ENCODE measurements at places on chromosomes 3 and 15.

- DNase-seq: no peak
Observed at GRCh38 chr15:84616235-84616634, 15.4 kb downstream of the ZSCAN2 start.

DNA sequence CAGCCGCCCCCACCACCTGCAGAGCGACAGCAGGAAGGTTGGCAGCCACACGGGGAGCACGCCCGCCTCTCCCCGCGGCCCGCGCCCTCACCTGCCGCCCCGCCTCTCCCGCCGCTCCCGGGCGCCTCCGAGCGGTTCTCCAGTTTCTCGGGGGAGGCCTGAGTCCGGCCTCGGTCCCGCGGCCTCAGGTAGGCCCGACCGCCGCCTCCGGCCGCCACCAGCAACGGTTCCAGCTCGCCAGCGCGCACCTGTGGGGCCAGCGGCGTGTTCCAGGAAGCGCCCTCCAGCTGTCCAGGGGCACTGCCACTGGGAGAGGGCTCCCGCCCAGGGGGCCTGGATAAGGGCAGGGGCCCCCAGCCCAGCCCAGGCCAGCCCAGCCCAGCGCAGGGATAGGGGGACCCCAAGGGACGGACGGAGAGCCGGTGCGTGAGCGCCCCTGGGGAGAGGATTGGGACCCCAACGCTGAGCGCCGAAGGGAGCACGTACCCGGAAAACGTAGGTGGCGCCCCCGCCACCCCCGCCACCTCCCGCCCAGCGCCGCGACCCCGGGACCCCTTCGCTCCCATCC is 2.2 kb downstream of the LTK start:
- DNase-seq: no peak

DNA sequence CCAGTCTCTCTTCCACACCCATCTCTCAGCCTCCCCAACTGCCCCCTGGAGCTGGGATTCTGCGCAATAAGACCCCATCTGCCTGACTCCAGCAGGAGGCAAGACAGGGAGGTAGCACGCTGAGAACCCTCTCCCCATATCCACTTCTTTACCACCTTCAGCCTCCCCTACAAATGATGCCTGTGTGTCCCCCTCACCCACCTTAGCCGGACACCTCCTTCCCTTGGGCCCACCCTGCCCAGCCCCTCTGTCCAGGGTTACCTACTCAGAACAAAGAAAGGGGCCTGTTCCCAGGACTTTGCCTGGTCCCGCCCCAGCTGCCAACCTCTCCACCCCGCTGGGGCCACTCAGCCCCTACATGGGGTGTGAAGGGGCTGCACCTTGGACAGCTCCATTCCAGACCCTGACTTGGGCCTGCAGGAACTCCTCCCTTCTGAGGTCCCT is 40.8 kb upstream of the ATP2B2 start:
- no peak for DNase-seq

- DNase-seq: no peak
Observed at GRCh38 chr3:4083225-4084015, 219.7 kb upstream of the SETMAR start.

DNA sequence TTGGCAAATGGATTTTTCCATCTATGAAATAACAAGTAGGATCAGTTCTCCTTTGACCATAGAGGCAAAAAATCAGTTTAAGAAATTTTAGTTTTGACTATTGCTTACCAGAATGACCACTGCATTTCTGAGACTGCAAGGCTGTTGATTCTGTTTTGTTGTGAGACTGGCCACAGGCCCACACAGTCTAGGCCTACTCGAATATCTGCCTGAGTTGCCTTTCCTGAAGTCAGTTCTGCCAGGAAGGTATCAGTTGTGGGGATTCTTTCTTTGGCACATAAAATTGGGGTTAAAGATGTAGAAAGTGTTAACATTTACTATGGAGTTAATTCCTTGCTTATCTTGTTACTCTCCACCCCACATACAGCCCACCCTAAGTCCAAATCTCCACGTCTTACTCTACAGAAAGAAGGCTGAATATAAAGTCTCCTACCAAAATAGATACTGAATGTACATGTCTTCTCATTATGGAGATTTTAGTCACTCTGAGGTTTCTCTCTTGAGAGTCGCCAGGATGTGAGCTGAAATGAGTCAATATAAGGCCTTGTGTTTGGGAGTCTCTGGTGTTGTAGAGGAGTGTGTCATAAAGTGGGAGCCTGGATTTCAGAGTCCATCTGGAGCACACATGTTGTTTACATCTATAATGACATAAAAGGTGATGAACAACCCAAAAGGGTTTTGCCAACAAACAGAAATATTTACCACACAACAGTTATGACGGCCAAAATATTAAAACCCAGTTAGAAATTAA is 45.0 kb upstream of the WWTR1 start:
- DNase-seq: no peak

- no peak for DNase-seq
Observed at GRCh38 chr15:88704791-88705768, 66.3 kb downstream of the ISG20 start.

GRCh38 chr15:95563634-95564033 is 766.9 kb upstream of the NR2F2 start:
- no peak for DNase-seq

GRCh38 chr3:88957711-88958439 is 149.5 kb upstream of the EPHA3 start:
- no peak for DNase-seq

GRCh38 chr3:132293251-132293650 is 24.0 kb upstream of the ACP3 start:
- DNase-seq: no peak

GRCh38 chr3:129739634-129740033 is 133.2 kb upstream of the PLXND1 start:
- no peak for DNase-seq

- DNase-seq: no peak
Observed at GRCh38 chr3:53705774-53706173, 140.4 kb downstream of the CHDH start.

- DNase-seq: no peak
Observed at GRCh38 chr3:99872923-99873254, 55.2 kb downstream of the CMSS1 start.

DNA sequence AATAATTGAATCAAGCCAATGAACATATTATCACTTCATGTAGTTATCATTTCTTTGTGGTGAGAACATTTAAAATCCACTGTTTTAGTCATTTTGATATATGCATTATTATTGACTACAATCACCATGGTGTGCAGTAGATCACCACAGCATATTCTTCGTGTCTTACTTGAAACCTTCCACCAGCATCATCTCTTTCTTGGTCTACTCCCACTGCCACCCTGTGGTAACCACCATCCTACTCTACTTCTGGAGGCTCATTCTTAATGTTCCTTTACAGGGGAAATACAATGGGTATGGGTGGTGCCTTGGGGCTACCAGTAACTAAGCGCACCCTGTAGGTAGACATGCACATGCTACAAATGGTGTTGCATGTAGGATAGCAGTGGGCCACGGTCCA is 25.4 kb downstream of the PXK start:
- no peak for DNase-seq

DNA sequence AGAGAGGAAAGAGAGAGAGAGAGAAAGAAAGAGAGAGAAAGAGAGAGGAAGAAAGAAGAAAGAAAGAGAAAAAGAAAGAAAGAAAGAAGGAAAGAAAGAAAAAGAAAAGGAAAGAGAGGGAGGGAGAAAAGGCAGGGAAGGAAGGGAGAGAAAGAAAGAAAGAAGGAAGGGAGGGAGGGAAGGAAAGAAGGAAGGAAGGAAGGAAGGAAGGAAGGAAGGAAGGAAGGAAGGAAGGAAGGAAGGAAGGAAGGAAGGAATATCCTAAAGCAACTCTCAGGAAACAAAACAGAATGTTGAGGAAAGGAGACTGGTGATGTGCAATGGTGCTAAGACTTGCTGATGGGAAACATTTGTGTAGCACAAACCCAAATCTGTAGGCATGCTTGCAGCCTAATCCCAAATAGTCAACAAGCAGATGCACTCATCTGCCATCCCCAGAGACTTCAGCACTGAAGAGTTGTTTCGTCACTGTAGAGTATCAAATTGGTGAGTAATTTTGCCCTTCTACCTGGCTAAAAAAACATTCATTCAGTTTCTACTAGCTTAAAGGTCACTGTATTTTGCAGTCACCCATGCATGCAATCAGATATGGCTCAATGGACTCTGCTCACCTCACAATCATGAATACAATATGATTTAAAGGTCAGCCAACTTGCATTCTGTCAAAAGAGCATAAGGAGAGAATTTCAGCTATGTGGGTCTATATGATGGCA is 480.3 kb downstream of the FGF12 start:
- no peak for DNase-seq

GRCh38 chr3:145243875-145244274 is 917.1 kb downstream of the PLOD2 start:
- no peak for DNase-seq

- no peak for DNase-seq
Observed at GRCh38 chr15:34701536-34701935, 53.3 kb downstream of the GJD2 start.

Data from stimulated activated CD8-positive, alpha-beta memory T cell treated with anti-CD3 and anti-CD28 coated beads, Interleukin-15, amount 100 ng/mL, for 4 hours (primary cell).